Kidney capillary endothelial cell (primary cell): ENCODE measurements at places on chromosomes 16 and 17.

DNA sequence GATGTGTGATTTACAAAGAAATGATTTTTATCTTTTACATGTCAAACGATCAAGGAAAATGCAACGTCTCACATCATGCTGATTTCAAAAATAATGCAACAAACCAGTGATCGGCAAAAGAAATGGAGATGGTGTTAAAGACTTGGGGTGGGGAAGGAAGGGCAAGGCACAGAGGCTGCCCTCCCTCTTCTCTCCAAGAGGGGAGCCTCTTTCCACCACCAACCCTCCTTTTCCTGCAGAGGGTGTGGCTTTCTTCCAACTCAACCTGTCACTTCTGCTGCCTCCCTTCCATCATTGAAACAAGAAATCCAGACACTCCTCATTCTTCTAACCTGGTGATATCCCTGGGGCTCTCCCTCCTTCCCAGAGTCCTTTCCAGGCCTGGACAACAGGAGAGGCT is 320.8 kb downstream of the SLC39A11 start:
- DNase-seq = no peak

- DNase-seq = no peak
These were observed 23.1 kb downstream of the RAB11FIP4 start for GRCh38 chr17:31414550-31414918.

DNA sequence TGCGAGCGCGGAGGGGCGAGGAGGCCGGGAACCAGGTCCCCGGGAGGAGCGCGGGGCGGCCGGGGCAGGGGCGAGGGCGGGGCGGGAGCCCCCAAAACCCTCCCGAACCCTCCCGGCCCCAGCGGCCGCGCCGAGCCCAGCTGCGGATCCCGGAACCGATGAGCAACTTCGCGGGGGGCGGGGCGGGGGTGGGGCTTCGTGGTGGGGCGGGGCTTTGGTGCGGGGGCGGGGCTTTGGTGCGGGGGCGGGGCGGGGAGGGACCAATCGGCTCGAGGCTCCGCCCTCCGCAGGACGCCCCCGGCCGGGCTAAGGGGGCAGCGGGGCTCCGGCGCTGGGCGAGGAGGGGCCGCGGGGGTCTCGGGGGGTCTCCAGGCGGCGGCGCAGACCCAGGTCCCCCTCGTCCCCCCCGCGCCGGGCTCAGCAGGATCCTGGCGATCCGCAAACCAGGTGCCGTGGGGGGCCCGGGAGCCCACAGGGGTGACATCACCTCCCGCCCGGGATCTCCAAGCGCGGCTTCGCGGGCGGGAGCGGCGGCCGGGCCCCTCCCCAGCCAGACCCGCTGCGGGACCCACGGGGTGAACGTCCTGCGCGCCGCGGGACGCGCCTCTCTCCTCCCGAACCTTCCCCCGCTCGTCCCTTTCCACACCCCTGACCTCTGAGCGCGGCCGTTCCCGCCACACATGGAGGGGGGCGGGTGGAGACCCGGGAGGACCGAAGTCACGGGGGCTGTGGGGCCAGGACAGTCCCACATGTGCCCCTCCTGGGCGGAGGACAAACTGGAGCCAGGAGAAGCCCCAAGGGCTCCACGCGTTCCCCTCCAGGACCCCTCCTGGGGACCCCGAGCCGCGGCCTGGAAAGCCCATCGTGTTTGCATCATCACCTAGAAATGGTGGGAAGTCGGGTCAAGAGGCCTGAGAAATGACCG is at the start of gene ABR:
TSS of gene ABR (minus strand) at position 164 of the 925 bp plus-strand sequence. CDS start 254 bp downstream, outside the sequence.
- DNase-seq = no peak

DNA sequence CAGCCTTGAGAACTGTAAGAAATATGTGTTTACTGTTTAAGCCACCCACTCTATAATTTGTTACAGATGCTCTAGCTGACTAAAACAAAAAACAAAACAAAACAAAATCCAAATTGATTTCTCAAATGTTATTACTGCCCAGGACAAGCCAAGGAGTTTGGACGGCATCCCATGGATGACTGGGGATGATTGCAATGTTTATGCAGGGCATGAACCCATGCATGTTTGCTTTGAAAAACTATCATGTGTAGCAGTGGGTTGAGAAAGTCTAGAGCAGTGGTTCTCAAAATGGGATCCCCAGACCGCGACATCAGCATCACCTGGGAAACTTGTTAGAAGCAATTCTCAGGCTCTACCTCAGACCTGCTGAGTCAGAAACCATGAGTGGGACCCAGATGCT is 223.2 kb upstream of the PSMD7 start:
- no peak for DNase-seq

DNA sequence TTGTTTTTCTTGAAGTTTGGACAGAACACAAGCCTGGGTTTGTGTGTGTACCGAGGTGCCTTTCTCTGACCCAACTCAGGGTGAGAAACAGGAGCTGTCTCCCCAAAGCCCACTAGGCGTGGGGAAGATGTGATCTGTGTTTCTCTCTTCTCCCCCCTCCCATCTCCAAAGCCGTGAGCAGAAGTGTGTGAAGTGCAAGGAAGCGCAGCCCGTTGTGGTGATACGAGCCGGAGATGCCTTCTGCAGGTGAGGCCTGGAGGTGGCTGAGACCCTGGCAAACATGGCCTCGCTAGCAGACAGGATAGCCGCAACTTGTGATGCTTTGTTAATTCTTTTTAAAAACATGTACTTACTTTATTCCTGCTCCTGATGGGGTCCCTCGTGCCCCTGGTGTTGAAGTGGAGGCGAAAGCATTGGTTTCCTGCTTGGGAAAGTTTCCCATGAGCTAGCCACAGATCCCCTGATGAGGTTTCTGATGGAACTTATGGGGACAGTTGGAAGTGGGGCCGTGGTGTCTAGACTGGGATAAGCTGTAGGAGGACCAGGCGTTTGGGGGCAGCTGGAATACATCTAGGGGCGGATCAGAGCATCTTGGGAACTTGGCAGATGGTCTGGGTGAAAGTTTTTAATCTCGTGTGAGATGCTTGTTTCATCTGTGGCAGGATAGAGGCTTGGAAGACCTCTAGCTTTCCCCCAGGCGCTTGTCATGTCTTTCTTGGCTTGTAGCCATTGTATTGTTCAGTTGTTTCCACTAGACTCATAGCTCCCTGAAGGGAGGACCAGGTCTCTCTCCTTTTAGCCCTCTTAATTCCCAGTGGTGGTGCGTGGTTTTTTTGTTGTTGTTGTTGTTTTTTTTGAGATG is 893 bp downstream of the CTU2 start:
- no peak for DNase-seq

DNA sequence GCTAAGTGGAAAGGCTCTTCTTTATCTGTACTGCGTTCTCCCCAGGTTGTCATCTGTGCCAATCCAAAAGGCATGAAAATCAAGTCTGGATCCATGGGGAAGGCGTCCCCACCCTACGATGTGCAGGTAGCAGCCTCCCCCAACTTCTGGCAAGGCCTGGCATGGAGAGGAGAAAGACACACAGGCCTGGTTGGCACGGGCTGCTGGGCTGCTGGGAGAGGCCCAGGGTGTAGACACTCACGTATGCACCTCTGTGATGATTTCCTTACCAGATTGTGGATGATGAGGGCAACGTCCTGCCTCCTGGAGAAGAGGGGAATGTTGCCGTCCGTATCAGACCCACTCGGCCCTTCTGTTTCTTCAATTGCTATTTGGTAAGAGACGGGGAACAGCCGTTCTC is 20.4 kb upstream of the ACSM2A start:
- no peak for DNase-seq
